Fibroblast of upper back skin (primary cell): ENCODE measurements at places on chromosomes 6 and 20.

GRCh38 chr6:139603581-139603980 lies 229.1 kb upstream of the CITED2 start:
- DNase-seq = no peak

- no peak for DNase-seq
These were observed 134.9 kb downstream of the ISM1 start for GRCh38 chr20:13355941-13356486.

- DNase-seq = no peak
These were observed 85.2 kb upstream of the CNR1 start for GRCh38 chr6:88251301-88251700.

DNA sequence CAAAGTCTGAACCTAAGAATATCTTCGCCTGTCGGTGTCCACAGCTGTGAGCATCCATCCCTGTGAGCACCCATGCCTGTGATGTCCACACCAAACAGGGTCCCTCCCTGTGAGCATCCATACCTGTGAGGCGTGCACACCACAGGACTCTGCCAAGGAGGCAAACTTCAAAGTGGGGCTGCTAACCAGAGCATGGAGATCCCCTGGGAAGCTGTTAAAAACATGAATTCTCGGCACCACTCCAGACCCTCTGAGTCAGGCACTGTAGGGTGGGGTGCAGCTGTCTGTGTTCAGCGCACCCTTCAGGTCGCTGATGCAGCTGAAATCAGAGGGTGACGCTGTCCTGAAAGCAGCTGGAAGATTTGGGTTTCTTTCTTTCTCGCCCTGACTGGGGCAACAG lies 85.4 kb upstream of the NXT1 start:
- DNase-seq = peak; percentile 48

DNA sequence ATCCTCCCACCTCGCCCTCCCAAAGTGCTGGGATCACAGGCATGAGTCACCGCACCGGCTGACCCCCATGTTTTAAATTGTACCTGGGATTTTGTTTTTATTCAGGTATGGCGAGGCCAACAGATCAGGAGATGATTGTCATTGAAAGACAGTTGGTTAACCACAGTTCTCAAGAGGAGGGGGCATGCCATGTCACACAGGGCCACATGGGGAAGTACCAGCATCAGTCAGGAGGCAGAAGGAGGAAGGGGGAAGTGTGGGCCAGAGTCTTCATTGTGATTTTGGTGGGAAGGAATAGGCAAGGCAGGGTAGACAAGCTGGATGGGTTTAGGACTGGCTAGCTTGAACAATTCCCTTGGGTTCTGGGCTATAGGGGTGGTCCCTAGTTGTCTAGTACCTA lies 9.9 kb upstream of the MMP9 start:
- no peak for DNase-seq

DNA sequence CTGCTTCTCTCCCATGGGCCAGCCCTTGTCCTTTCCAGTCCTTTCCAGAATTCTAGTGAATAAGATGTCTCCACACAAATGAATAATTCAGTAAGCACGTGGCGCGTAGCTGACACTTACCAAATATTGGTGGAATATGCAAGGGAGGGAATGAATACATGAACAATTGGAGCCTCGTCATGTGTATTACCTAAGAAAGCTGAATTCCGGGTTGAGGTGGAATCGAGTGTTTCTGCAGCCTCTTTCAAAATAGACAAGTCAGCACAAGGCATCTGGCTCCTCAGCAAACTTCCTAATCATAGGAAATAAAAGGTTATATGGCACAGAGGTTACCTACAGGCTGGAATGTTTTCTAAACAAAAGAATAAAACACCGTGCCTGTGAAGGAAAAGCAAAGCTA lies 47.0 kb upstream of the NT5E start:
- DNase-seq = no peak

DNA sequence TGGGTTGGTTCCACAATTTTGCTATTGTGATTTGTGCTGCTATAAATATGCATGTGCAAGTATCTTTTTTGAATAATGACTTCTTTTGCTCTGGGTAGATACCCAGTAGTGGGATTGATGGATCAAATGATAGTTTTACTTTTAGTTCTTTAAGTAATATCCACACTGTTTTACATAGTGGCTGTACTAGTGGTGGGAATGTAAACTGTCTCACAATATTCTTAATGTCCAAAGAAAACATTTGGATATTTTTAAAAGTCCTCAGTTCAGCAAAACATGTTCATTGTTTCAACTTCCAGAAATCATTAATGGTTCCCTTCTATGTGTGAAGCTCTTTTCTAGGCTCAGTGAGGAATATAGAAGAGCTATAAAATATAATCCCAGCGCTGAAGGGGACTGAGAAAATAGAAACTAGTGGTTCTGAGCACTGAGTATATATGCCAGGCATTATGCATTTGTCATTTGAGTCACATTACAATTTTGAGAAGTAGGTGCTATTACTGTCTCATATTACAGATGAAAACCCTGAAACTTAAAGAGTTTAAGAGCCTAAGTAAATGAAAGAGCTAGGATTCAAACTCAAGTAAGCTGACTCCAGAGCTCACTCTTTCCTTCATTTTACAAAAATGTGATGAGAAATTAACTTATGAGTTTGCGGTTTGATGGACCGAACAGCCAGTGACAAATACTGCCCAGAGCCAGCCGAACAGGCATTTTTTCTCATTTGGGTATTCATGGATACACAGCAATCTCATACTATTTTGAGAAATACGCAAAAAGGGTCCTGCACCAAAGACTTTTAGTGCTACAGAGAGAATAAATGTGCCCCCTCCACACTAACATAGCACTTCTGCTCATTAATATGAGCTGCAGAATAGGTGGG lies 250.1 kb downstream of the TBX18 start:
- no peak for DNase-seq

- DNase-seq = no peak
These were observed 17.2 kb upstream of the SCML4 start for GRCh38 chr6:107841275-107841670.

DNA sequence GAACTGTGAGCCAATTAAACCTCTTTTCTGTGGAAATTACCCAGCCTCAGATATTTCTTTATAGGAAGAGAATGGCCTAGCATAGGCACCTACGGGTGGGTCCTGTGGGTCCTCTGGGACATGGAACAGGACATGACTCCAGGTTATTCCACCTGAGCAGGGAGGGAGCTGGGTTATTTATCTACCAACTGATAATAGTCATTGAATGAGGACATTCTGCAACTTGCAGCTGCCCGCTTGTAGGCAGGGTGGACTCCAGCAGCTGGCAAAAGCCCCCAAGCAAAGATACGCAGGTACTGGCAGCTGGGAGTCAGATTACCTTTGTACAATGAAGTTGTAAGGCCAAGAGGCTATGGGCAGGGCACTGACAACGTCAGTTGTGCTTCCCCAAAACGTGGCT lies 1.4 kb upstream of the BANF2 start:
- no peak for DNase-seq

DNA sequence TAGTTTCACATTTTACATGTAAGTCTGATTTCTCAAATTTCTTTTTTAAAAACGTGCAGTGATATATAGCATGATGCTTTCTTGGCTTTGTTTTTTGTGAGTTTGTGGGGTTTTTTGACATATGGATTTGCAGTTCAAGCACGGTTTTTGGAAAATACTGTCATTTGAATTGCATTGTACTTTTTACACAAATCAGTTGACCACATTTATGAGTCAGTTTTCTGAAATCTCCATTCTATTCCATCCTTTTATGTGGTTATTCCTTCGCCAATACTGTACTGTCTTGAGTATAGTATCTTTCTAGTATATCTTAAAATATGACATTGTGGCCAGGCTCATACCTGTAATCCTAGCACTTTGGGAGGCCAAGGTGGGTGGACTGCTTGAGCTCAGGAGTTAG lies 890.0 kb upstream of the CITED2 start:
- peak; percentile 81 for DNase-seq

- DNase-seq = no peak
These were observed 177.9 kb downstream of the TFAP2C start for GRCh38 chr20:56806952-56807517.

DNA sequence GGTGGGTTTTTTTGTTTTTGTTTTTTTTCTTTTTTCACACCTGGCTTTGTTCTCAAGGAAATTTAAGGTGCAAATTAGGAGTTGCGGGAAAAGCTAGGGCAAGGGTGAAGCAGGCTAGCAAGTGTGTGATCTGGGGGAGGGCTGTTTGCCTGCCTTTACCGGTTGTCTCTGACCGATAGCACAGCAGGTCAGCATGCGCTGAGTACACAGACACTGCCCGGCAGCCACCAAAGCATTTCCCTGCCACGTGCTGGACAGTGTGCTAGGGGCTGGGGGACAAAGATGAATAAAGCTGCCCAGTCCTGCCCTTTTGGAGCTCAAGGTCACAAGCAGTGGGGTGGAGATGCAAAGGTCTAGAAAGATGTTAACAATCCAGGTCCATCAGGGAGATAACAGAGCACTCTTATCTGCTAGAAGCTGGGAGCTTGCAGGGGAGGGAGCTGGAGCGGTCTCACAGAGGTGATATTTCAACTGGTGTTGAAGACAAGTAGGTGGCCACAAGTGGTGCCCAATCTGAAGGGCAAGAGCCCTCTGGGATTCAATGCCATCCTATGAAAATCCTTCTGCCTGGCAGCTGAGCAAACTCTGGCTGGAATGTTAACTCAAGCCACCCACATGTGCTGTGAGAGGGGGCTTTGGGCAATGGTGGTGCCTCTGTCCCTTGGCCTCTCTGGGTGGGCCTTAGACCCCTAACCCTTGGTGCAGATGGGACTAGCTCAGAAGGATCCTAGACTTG lies 24.5 kb downstream of the TTBK1 start:
- DNase-seq = no peak

DNA sequence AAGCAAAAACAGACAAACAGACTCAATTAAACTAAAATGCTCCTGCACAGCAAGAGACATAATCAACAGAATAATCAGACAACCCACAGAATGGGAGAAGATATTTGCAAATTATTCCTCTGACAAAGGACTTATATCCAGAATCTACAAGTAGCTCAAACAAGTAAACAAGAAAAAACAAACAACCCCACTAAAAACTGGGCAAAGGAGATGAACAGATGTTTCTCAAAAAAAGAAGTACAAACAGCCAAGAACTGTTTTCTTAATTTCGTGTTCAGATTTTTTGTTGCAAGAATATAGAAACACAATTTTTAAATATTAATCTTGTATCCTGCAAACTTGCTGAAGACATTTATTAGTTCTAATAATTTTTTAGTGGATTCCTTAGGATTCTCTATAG lies 274.1 kb downstream of the BCKDHB start:
- no peak for DNase-seq

DNA sequence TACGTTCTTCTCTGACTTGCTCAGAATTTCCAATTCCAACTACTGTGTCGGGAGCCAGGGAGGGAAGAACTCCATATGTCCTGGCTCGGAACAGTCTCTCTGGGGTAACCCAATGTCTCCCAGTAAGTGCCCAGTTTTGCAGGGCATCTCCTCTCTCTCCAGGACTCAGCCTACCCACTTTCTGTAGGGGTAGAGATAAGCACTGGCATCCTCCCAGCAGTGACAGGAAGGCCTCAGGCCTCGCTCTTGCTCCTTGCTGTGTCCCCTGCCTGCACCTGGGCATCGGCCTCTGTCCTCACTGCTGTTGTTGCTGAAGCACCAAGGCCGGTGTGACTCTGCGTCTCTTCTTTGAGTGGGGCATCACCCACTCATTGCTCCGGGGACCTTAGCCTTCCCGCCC lies 388.9 kb upstream of the JARID2 start:
- DNase-seq = no peak
